ENCODE measurements at places on chromosomes 11 and 22.

- no peak for DNase-seq
Observed at GRCh38 chr22:35888181-35888870, 140.3 kb downstream of the RBFOX2 start.

- no peak for DNase-seq
Observed at GRCh38 chr11:131767421-131767820, 397.0 kb downstream of the NTM start.

DNA sequence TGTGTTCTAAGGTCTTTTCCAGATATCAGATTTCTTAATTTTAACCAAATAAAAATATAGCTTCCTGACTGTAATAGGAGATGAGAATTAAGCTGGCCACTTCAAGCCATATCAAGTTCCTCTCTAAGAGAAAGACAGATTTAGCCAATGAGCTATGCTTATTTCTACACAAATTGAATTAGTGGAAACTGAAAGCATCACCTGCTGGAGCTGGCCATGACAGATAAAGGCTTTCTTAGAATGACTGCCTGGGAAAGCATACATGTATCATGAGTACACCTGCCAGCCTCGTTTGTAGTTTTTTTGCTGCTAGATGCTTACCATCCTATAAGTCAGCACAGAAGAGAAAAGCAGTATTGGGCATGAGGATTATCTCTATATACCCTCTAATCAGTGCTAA, 53.5 kb upstream of the DBX1 start:
- DNase-seq, result no peak

DNA sequence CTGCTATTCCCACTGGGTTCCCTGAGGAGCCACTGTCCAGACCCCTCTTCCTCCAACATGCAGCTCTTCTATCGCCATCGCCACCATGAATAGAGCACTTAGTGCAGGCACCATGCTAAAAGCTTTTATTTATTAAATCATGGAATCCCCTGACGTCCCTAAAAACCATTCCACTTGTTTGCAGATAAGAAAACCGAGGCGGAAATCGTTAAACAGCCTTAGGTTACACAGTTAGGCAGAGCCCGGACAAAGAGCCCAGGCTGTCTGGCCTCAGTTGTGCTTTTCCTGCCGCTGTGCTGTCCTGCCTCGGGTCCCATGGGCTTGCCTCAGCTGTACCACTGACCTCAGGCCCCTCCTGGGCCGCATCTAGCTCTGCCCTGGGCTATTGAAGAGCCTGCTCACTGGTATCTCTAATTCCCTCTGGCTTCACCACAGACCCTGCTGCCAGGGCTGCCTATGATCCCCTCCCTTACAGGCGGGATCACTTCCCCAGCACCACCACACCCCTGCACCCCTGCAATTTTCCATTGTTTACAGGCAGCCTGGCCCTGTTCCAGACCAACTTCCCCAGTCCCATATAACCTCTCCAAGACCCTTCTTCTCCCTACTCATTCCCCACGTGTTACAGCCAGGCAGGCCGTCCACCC, 13.0 kb upstream of the TUB start:
- DNase-seq, result no peak

DNA sequence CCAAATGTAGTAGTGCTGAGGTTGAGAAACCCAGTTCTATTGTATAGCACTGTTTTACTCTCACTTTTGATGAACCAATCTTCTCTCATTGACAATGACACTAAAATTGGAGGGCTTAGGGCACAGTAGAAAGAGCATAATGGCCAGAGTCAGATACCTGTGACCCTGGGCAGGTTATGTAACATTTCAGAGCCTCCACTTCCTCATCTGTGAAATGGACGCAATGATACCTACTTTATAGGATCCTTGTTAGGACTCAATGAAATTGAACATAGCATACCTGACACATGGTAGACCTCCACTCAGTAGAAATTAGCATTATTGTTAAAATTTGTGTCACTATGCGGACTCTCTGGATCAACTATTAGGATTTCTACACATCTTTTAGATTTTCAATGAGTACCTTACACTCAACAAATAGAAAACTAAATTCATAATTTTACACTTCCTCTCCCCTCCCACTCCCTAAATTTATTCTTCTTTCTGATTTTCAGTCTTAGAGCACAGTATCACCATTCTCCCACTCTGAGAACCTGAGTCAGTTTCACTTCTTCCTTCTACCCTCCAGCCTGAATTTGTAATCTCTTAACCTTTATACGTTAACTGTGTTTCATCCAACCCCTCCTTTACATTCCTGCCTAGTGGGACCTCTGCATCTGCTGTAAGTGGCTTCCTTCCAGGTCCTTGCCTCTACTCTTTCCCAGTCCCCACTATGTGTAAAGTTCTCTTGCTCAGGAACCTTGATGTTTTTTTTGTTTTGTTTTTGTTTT, 78.3 kb downstream of the MICAL2 start:
- DNase-seq, result no peak

- no peak for DNase-seq
Observed at GRCh38 chr22:36922105-36922608, 8.7 kb downstream of the CSF2RB start.

- no peak for DNase-seq
Observed at GRCh38 chr11:70916351-70916750, 336.0 kb downstream of the SHANK2 start.

- DNase-seq, result no peak
Observed at GRCh38 chr11:79670882-79671281, 230.1 kb upstream of the TENM4 start.

DNA sequence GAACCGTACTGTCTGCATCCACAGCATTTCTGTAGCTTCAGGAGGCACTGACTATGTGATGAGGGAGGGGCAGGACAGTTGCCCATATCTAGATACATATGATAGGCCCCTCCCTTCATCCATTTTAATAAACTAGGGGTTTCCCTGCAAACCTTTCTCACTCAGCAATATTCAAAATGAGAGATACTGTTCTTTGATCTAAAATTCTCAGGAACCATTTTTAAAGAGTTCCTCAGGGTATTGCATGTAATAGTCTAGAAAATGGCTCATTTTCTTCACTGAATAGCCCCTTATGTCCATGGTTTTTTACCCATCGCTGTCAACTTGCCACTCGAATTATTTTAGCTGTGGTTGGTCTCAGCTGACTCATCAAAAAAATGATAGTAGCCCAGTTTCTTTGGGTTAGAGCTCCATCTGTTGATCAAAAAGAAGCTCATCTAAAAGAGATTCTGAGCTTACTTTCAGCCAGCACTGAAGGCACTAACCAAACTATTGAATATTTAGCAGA, 37.0 kb upstream of the DNAJB7 start:
- peak; percentile 89 for DNase-seq
